ENCODE measurements at places on chromosomes 13 and 19.

- DNase-seq = no peak
Measured at GRCh38 chr13:110957181-110957884, 42.5 kb upstream of the ANKRD10 start.

DNA sequence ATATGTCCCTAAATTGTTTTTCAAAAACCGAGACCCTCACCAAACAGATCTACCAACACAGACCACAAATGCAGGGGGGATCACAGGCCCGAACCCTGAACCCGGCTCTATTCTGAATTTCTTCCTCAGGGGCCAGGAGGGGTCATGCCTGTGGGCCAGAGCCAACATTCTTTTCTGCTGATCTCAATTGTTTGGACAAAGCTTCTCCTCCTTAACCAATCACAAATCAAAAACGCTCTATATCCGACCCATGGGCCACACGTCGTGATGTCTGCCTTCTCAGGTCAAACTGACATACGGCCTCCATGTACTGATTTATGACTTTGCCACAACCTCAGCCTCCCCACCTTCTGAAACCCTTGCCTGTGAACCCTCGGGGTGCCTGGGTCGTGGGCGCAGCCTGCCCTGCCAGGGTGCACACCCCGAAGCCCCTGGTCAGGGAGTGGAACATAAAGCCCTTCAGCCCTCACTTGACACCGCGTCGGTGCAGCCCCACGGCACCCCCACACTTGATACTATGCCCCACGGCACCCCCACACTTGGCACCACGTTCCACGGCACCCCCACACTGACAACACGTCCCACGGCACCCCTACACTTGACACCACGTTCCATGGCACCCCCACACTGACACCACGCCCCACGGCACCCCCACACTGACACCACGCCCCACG, 58.4 kb upstream of the C13orf46 start:
- no peak for DNase-seq

DNA sequence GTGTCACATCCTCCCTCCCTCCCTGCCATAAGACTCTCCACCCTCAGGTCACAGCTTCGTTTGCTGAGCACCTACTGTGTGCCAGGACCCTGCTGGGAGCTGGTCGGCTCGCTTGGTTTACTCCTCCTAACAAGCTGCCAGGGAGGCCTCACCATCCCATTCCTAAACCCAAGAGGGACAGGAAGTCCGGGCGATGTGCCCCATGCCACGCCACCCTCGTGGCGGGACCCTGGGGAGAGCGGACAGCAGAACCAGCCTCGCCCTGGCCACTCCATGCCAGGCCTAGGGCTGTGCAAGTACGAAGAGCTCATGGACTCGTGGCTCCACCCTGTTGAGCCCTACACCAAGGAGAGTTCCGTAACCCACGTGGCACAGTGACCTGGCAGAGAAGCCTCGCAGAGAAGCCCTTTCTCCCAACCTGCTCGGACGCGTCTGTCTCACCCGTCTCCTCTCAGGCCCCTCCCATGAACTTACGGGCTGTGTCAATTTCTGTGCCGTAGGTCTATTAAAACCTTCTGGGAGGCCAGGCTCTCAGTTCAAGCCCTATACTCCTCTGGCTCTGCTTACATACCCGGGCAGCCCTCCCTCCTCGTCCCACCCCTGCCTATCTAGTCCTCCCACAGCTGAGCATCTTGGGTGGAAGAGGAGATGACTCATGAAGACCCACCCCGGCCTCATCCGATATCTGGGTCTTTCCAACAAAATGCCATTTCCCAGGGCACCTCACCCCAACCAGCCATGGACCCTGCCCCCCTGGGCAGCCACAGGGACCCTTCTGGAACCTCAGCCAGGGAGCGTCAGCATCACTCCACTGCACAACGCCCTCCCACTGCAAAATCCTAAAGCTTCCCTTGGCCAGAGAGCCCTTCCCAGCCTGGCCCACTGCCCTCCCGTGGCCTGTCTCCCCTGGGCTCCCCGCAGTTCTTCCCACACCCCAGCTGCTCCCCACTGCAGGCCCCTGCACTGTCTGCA, 2.6 kb downstream of the UBXN6 start:
- peak; percentile 52 for DNase-seq

DNA sequence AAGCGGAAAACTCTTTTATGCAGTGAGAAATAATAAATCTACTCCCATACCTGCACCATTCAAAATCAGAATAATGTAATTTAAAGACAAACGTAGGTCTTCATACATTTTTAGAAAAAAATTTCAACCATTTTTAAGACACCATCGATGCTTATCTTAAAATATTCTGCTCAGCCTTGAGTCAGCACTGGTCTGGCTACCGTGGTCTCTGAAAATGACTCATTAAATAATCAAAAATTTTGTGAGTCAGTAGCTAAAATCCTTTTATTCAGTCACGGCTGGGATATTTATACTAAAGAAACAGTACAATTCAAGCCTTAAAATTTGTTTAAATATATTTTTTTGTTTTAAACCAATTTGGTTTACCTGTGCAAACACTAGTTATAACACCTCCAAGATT, 2862.8 kb upstream of the PCDH20 start:
- DNase-seq = no peak

DNA sequence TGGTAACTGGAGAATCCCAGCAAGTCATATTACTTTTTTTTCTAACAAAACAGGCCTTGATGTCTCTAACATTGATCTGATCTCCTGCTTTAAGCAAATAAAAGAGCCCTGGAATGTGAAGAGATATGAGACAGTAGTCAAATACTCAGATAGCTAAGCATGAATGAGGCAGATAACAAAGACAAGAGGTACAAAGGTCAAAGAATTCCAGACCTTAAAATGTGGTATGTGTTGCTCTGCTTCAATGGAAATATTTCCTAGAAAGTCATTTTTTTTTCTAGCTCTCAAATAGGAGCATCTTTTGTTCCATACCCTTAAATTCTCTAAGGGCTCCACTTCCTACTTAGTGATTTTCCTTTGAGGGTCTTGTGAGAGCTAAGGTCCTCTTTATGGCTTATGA, 54.6 kb downstream of the ZNF254 start:
- DNase-seq = no peak

- no peak for DNase-seq
Measured at GRCh38 chr13:31380715-31381114, 180.9 kb downstream of the B3GLCT start.

DNA sequence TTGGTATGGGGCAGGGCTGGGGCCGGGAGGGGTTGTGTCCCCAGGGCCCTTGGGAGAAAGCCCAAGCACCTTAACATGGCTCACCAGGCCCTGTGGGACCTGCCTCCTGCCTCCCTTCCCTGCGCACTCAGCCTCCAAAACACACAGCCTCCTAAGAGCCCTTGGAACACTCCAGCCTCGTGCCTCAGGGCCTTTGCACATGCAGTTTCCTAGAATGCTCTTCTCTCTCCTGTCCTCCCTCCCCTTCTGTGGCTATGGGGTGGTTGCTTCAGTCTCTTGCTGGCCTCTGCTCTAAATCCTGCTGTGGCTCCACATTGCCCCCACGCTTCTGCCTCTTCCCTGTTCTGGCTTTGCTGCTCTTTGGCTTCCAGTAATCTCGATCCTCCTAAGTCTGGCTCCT, 23.7 kb downstream of the HIF3A start:
- DNase-seq = no peak

GRCh38 chr19:10389863-10390262, 9.5 kb upstream of the TYK2 start:
- no peak for DNase-seq

- no peak for DNase-seq
Measured at GRCh38 chr13:44388427-44389059, 14.9 kb downstream of the SERP2 start.

GRCh38 chr13:50149214-50149613, 134.0 kb downstream of the KCNRG start:
- DNase-seq = peak; percentile 87

DNA sequence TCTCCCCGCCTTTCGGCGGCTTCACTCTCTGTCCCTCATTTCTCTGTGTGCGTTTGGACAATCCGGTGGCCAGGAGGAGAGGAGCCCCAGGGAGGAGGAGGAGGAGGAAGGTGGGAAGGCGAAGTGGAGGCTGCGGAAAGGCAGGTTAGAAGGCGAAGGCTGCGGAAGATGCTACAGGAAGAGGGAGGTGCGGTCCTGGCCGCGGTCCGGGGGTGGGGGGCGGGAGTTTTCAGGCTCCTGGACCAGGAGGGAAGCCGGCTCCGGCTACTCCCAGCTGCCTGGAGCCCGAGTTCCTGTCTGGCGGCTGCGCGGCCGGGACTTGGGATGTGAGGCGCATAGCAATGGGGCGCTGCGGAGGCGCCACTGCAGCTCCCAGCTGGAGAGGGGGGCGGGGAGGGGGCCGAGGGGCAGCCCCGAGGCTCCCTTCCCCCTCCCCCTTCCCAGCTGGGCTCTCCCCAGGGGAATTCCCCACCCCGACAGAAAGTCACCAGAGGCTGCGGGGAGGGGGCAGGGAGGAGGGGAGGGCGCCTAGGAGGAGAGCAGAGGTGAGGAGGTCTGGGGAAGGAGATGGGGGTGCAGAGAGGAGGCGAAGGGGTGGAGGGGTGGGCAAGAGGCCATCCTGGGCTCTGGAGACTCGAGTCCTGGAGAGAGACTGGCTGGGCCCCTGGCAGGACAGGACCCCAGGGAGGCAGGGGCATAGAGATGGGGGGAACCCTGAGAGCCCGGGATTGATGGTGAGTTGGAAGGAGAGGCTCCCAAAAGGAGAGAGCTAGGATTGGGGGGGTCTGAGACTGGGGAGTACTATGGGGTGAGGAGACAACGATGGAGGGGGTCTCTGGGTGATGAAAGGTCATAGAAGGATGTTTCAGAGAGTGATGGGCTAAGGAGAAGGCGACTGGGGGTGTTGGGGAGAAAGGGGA, 2.0 kb downstream of the LRRC4B start:
- DNase-seq = no peak

DNA sequence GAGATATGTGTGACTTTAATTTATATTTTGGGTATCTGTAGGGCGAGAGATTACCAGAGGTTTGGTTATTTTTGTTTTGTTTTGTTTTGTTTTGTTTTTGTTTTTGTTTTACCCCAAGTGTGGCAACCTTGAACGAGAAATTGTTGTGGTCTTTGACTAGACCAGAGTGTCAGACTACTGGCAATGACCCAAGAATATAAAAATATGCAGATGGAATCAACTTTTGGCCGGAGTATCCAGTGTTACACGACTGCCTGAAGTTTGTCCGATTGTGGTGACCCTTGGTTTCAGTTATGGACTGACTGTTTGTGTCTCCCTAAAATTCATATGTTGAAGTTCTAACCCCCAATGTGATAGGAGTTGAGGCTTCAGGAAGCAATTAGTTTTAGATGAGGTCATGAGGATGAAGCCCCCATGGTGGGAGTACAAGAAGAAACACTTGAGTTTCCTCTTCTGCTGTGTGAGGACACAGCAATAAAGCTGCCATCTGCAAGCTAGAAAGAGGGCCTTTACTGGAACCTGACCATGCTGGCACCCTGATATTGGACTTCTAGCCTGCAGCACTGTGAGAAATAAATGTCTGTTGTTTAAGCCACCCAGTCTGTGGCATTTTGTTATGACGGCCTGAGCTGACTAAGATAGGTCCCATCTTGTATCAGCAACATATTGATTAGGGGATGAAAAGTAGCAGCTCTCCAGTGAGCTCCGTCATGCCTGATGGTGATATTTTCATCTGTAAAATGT, 261.7 kb downstream of the MTUS2 start:
- DNase-seq = no peak

DNA sequence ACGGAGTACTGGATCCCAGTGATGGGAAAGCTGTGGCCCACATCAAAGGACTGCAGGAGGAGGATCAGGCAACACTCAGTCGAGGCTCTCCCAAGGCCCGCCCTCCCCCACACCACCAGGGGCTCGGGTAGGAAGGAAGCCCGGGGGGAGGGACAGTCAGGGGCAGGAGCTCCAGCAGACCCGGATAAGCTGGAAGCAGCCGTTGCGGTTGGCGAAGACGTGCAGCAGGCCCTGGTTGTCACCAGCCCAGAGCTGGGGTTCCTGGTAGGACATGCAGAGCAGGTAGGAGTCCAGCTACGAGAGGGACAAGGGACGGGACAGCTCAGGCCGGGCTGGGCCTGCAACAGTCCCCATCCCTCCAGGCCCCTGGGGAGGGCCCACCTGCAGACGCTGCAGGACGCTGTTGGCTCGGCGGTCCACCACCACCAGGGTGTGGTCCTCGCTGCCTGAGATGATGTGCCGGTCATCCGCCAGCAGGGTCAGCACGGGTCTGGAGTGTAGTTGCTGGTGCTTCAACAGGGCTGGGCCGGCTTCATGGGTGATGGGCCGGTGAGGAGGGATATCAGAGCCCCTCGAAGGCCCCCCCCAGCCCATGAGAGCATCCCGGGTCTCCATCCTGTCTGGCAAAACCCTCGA, 1.9 kb downstream of the GNG14 start:
- DNase-seq = no peak

DNA sequence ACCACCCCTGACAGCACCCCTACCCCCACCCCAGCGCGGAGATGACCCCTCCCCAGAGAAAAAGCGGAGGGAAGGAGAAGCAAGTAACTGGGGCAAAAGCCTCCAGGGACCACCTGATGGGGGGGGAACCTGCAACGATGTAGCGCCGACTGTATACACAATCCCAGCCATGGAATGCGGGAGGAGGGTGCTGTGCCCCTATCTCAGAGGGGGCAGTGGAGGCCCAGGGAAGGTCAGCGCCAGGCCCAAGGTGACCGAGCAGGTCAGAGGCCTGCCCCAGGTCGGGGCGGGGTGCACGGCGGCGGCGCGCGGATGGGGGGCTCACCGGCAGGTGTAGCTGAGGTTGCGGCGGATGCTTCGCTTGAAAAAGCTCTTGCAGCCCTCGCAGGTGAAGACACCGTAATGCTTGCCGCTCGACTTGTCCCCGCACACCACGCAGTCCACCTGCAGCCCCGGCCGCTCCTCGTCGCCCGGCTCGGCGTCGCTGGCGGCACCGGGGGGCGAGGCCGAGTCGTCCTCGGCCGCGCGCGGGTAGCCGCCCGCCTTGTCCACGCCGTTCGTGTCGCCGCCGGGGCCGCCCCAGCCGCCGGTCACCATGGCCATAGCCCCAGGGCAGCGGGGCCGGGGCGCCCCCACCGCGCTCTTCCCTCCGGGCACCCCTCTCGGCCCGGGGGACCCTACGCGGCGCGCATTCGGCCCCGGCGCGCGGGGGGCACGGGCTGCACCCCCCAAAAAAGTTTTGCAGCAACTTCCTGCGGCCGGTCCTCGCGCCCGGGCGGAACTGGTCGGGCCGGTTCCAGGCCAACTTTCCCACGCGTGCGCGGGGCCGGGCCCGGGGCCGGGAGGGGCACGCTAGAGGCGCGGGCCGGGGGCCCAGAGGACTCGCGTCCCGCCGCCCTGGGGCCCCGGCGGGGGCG, 843 bp downstream of the NR2F6 start:
- no peak for DNase-seq

DNA sequence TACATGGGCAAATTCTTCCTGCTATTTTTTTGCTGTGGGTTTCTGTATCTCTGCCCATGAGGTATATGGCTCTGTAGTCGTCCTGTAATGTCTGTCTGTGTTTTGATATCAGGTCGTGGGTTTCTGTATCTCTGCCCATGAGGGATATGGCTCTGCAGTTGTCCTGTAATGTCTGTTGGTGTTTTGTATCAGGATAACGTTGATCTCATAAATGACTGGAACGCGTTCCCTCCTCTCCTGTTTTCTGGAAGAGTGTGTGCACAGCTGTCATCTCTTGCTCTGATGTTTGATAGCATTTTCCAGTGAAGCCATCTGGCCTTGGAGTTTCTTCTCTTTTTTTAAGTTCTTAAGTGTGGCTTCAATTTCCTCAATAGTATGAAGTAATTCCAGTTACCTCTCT, 57.2 kb downstream of the SOX1 start:
- no peak for DNase-seq

- no peak for DNase-seq
Measured at GRCh38 chr13:21913010-21913409, 242.1 kb downstream of the FGF9 start.

Data from LNCaP clone FGC (cell line).